ENCODE measurements at places on chromosomes 6 and 20. TPM values are rescaled to one million over a fixed set of nuclear protein-coding genes. Genes with fewer than 3 reads are reported as not detected.
A peak's percentile ranks its signal among the peaks of the same experiment; 100 is the strongest.

The SIRPD gene
- not detected for total RNA-seq

The FAM217A gene
- total RNA-seq, result not detected

The TTK gene
- total RNA-seq, result 28.0 TPM

The UBE2C gene
- total RNA-seq, result 141 TPM

The HSPA12B gene
- total RNA-seq, result not detected

GRCh38 chr20:51064137-51064536 lies 41.2 kb upstream of the KCNG1 start:
- H3K27ac ChIP-seq, result no peak overlapping the region
- DNase-seq, result no peak
- no peak overlapping the region for H3K4me3 ChIP-seq
- H3K36me3 ChIP-seq, result no peaks in the 10 kb centered on the region
- H3K4me1 ChIP-seq, result no peaks in the 10 kb centered on the region

GRCh38 chr20:16601047-16601446 lies 27.8 kb upstream of the KIF16B start:
- H3K4me1 ChIP-seq, result no peaks in the 10 kb centered on the region
- H3K27me3 ChIP-seq, result no peaks in the 10 kb centered on the region
- no peak overlapping the region for H3K27ac ChIP-seq
- no peaks in the 10 kb centered on the region for H3K36me3 ChIP-seq
- DNase-seq, result no peak

DNA sequence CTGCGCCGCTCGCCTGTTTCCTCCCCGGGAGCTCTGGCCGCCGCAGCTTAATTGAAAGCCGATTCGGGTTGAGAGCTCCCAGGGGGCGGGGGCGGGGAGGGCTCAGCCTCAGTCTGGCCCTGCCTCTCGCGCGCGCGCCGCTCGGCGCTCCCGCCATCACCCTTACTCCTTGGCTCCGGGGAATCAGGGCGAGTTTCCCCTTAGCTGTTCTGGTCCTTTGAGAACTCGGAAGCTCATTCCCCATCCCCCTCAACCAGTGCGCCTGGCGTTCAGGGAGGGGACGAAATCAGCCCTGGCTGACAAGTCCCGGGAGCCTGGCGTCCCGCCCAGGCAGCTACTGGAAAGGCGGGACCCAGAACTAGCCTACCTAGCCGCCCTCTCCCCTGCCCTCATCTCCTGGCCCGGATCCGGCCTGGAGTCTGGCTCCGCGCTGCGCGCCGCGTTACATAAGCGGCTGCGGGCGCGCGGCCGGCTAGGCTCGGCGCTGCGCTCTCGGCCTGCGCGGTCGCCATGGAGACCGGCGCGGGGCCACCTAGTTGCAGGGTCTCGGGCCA lies 2.8 kb downstream of the SLC12A5 start:
- H3K27ac ChIP-seq, result no peak overlapping the region
- no peak overlapping the region for H3K4me3 ChIP-seq
- no peaks in the 10 kb centered on the region for H3K27me3 ChIP-seq
- no peaks in the 10 kb centered on the region for H3K36me3 ChIP-seq
- no peaks in the 10 kb centered on the region for H3K4me1 ChIP-seq
- no peak for DNase-seq

DNA sequence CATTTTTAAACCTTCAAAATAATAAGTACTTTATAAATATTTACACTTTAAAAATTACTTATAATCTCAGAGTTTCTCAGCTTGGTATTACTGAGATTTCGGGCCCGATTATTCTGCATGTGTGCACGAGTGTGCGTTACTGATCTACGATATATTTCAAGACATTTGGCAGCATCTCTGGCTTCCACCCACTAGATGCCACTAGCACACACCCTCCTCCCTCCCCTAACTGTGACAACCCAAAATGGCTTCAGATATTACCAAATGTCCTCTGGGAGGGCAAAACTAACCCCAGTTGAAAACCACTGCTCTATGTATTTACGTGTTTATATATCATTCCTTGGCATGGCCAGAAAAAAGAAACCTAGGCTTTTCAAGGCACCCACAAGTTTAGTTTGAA lies 95.9 kb downstream of the FYN start:
- DNase-seq, result peak; percentile 90
- H3K4me1 ChIP-seq, result peaks cover 81% of the 10 kb centered on the region
- H3K4me3 ChIP-seq, result peak overlapping the region; percentile 43
- H3K36me3 ChIP-seq, result peaks cover 3% of the 10 kb centered on the region
- H3K27ac ChIP-seq, result peak overlapping the region; percentile 90

DNA sequence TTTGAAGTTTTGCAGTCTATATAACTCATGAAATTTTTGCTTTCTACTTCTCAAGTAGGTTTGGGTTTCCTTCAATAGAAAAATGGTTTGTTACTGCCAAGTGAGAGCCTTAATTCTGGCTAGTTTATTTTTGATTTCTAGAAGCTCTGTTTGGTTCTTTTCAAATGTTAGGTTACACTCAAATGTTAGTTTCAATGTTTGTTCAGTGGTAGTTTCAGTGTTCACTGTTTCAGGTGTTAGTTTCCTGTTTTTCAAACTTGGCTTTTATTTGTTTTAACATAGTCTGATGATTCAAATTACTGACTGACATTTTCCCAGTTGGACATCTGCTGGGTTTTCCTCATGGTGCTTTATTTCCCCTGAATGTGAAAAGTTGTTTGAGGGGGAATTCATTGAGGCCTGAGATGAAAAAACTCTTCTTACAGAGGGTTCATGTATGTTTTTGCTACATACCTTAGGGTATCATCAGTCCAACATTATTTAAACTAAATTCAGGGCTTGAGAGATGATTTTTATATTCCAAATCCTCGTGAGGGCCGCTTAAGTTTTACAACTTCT lies 189.0 kb downstream of the JARID2 start:
- peaks cover 14% of the 10 kb centered on the region for H3K4me1 ChIP-seq
- no peak overlapping the region for H3K4me3 ChIP-seq
- no peak overlapping the region for H3K27ac ChIP-seq
- no peak for DNase-seq
- H3K36me3 ChIP-seq, result no peaks in the 10 kb centered on the region

GRCh38 chr6:70601014-70601413 lies 34.3 kb downstream of the SDHAF4 start:
- no peaks in the 10 kb centered on the region for H3K27me3 ChIP-seq
- no peak overlapping the region for H3K4me3 ChIP-seq
- no peak for DNase-seq

GRCh38 chr6:24775520-24776058 lies 852 bp downstream of the GMNN start:
- no peaks in the 10 kb centered on the region for H3K27me3 ChIP-seq
- H3K27ac ChIP-seq, result peak overlapping the region; percentile 92
- peak overlapping the region; percentile 94 for H3K4me3 ChIP-seq
- peaks cover 33% of the 10 kb centered on the region for H3K36me3 ChIP-seq
- H3K4me1 ChIP-seq, result peaks cover 37% of the 10 kb centered on the region

GRCh38 chr6:72776456-72776855 lies 154.6 kb downstream of the KCNQ5 start:
- no peaks in the 10 kb centered on the region for H3K36me3 ChIP-seq
- no peaks in the 10 kb centered on the region for H3K27me3 ChIP-seq
- H3K4me3 ChIP-seq, result no peak overlapping the region
- H3K4me1 ChIP-seq, result peaks cover 2% of the 10 kb centered on the region
- DNase-seq, result no peak

DNA sequence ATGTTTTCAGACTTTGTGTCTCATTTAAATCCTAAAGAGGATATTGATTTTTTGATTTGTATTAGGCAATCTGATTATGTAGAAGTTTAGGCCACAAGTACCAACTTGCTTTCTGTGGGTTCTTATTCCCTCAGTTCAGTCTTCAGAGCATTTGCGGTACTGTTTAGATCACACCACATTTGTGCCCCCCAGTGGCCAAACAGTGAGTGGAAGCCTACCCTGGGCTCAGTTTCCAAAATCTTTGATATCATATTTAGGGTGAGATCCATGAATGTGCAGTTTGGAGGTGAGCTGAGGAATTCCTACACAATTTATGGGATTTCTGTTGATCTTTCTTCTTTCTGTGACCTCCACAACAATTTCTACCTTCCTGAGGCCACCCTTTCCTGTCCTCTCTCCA lies 92.3 kb upstream of the FUT9 start:
- H3K4me1 ChIP-seq, result no peaks in the 10 kb centered on the region
- peak; percentile 65 for DNase-seq
- no peaks in the 10 kb centered on the region for H3K36me3 ChIP-seq
- H3K4me3 ChIP-seq, result no peak overlapping the region
- H3K27me3 ChIP-seq, result no peaks in the 10 kb centered on the region
- no peak overlapping the region for H3K27ac ChIP-seq

DNA sequence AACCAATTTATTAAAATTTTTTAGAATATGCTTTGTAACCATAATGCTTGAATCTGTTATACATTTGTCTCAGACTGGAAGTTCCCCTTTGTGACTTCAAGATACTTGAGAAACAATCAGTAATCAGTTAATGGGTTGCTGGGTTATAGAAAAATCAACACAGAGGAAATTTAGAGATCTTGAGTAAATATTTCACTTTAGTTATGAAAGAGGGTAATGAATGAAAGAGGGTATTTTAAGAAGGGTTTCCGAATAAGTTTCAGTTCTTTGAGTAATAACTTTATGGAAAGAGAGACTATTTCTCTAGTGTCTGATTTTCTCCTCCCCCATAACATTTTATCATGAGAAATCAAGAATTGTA lies 21.4 kb downstream of the ZFAND3 start:
- H3K27ac ChIP-seq, result no peak overlapping the region
- H3K4me3 ChIP-seq, result no peak overlapping the region
- no peaks in the 10 kb centered on the region for H3K4me1 ChIP-seq
- H3K27me3 ChIP-seq, result no peaks in the 10 kb centered on the region
- no peaks in the 10 kb centered on the region for H3K36me3 ChIP-seq
- DNase-seq, result no peak

DNA sequence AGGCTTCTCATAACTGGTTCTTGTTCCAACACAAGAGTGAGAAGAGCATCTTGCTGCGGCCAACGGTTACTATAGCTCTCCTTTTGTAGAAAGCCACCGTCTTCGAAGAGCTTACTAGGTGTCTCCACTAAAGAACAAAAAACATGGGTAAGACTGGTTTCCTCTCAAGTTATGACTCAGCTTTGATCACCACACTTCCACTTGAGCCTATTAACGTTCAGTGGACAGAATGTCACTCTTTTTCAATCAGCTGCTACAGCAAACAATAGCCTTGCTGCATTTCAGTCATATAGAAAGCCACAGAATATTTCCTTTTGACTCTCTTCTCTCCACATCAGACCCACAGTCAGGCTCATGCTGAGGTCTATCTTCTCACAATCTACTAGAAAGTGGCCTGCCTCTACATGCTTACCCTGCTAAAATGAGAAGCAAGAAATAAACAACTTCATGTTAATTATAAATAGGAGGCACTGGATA lies 243.5 kb upstream of the PREP start:
- H3K27ac ChIP-seq, result no peak overlapping the region
- H3K4me3 ChIP-seq, result no peak overlapping the region
- H3K27me3 ChIP-seq, result no peaks in the 10 kb centered on the region

GRCh38 chr20:23046431-23046830 lies 3.0 kb downstream of the THBD start:
- H3K4me3 ChIP-seq, result no peak overlapping the region
- H3K36me3 ChIP-seq, result no peaks in the 10 kb centered on the region
- no peaks in the 10 kb centered on the region for H3K27me3 ChIP-seq
- H3K4me1 ChIP-seq, result peaks cover 4% of the 10 kb centered on the region
- H3K27ac ChIP-seq, result no peak overlapping the region

All from Karpas-422 (cell line).